ENCODE measurements at places on chromosomes 13 and 19.

- DNase-seq, result no peak
Measured at GRCh38 chr13:75440100-75440499, 41.9 kb downstream of the TBC1D4 start.

GRCh38 chr13:78603240-78603957, at the start of gene POU4F1:
Gene POU4F1, minus strand, starts transcription at chr13:78603552. Its CDS starts 226 bp downstream, at chr13:78603326.
- DNase-seq, result peak; percentile 49

DNA sequence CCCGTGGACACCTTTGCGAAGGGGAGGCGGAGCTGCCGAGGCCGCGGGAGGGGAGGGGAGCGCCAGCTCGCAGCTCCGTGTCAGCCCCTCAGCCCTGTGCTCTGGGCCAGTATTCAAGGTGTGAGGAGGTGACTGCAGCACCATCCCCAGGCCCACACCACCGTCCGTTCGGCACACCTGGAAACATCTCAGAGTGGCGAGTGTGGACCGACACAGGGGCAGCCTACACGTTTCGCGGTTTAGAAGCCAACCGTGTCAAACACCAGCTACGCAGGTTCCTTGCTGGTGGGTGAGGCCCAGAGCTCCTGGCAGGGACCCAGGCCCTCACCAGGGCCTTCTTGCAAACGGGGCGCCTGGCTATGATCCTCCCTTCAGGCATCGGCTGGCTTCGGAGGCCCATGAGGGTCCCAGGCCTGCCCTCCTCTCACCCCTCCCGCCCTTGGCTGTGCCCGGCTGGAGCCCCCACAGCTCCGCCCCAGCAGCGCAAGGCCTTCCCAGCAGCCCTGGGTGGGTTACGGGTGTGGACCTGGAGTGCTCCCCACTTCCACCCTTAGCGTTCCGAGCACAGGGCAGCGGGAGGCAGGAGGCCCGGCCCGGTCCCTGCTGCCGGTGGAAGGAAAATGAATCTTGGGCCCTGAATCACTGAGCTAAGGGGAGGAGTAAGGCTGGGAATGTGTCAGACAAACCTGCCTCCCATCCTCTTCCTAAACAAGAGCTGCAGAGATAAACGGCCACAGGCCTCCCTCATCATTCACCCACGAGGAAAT, 1.2 kb downstream of the C13orf46 start:
- no peak for DNase-seq

- DNase-seq, result no peak
Measured at GRCh38 chr13:26824581-26824980, 64.0 kb upstream of the GPR12 start.

DNA sequence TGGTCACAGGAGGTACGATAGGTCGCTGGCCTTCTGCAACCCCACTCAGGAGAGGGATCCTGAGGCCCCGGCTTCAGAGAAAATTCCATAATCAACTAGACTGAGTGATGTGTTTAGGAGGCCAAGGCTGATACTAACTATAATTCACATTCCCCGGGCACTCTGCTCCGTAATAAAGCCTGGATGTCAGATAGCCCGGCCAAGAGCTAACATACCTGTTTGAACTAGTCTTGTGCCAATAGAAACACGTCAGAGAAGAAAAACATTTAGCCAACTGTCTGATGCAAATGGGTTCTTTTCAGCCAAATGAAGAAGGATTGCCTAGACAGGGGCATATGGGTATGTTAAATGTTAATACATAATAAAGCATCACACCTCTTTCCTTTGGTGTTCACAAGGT, 204.2 kb downstream of the TSHZ3 start:
- DNase-seq, result no peak

GRCh38 chr19:799076-799881, 2.0 kb downstream of the PTBP1 start:
- no peak for DNase-seq

DNA sequence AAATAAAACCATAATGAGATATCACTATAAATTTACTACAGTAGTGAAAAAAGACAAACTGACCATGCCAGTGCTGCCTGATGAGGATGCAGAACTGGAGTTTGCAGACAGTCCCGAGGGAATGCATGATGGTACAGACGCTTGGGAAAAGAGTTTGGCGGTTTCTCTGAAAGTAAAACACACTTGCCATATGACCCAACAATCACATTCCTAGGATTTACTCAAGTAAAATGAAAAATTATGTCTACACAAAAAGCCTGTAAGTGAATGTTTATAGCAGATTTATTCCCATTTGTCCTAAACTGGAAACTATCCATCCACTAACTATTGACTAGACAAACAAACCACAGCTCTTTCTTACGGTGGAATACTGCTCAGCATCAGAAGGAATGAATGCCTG, 271.0 kb downstream of the DNAJC15 start:
- DNase-seq, result no peak

GRCh38 chr13:103213152-103213551, 146.9 kb upstream of the SLC10A2 start:
- no peak for DNase-seq

DNA sequence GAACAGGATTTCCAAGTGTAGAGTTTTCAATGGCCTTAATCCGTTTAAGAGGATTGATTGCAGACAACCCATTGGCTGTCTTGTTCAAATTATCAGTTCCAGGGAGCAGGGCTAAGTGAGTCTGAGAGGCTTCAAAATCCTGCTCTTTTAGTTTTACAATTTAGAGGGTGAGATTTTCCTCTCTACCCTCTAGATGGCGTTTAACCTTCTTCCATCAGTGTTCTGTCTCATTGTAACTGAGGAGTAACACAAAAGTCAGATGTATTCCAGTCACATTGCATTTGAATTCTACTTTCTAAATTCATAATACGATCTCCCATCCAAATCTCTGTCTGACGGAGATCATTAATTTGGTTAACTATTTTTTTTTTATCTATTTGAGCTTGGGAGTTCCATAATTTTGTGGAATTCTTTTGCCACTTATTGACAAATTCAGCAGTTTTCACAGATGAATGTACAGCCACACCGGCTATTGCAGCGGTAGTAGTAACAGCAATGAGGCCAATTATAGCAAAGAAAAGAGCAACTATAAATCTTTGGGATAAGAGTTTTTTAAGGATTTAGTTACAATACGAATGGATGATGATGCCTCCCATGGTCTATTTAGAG, 7.8 kb upstream of the C19orf84 start:
- DNase-seq, result no peak

GRCh38 chr13:94090773-94091480, 388.6 kb downstream of the DCT start:
- no peak for DNase-seq

- no peak for DNase-seq
Measured at GRCh38 chr13:114092468-114092867, 40.0 kb downstream of the RASA3 start.

DNA sequence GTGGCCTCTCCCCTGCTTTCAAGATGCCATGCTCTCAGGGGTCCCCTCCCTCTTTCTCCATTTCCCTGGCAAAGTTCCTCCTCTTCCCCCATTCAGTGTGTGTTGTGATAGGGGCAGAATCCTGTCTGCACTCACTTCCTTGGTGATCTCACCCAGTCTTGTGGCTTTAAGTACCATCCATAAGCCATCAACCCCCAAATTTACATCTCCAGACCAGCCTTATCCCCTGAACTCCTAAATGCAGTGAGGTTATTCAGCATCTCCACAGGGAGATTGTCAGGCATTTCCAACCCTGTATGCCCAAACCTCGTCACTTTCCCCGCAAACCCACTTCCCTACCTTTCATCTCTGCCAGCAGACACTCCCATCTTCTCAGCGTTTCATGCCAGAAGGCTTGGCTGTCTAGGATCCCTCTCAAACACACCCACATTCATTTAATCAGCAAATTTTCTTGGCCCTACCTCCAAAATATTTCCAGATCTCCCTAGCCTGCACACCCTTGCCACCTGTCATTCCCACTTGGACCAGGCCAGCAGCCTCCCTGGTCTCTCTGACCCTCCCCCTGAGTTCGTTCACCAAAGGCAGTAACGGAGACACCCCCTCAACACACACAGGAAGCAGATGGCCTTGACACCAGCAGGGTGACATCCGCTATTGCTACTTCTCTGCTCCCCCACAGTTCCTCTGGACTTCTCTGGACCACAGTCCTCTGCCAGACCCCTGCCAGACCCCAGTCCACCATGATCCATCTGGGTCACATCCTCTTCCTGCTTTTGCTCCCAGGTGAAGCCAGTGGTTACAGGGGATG, at the start of gene HCST:
Gene HCST, plus strand, starts transcription at position 676 of the 808 bp plus-strand sequence. Its CDS starts 65 bp downstream, at position 741.
- no peak for DNase-seq

GRCh38 chr19:37933937-37934358, 26.9 kb downstream of the SIPA1L3 start:
- no peak for DNase-seq

- DNase-seq, result no peak
Measured at GRCh38 chr13:22082030-22082429, 411.2 kb downstream of the FGF9 start.

DNA sequence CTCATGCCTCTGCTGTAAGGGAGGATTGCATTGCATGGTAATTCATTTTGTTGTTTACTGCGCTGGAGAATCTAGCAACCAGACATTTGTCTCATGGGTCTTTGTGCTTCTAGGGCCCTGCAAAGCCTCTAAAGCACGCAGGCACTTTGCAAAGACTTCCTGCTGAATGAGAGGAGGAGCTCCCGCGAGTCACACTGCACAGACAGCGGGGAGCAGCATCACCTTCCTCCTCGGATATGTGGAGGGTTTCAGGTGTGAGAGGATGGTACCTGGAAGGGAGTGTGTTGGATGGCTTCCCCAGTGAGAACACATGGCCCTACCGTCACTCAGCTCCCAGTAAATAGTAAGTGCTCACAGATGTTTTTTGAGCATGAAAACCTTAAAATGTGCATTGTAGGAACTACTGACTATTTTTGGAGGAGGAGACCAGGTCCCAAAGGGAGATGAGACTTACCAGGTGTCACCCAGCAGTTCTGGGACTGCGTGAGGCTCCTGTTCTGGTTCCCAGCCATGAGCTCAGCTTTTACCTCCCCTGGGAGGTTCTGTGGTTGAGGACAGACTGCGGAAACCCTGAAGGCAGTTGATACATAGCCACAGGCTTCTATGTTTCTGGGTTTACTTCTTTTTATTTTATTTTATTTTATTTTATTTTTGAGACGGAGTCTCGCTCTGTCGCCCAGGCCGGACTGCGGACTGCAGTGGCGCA, 278.0 kb downstream of the FGF9 start:
- no peak for DNase-seq

DNA sequence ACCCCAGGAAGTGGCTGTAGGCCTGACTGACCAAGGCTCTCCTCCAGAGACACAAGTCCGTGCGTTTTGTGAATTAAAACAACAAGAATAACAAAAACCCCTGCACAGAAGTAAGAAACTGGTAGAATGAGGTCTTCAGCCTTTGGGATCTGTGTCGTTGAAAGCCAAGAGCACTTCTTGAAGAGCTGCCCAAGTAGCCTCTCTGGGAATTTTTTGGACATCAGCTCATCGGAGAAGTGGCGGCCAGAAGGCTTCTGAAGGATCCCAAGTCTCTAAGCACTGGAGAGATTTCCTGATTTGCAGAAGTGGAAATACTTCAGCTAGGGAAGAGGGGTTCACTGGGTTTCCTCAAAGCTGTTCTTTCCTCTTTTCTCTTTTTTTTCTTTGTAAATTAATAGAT, 100.4 kb upstream of the ZNF536 start:
- no peak for DNase-seq

- no peak for DNase-seq
Measured at GRCh38 chr13:42551611-42552010, 22.3 kb upstream of the TNFSF11 start.

- DNase-seq, result no peak
Measured at GRCh38 chr19:34306824-34307223, 52.5 kb downstream of the GARRE1 start.

DNA sequence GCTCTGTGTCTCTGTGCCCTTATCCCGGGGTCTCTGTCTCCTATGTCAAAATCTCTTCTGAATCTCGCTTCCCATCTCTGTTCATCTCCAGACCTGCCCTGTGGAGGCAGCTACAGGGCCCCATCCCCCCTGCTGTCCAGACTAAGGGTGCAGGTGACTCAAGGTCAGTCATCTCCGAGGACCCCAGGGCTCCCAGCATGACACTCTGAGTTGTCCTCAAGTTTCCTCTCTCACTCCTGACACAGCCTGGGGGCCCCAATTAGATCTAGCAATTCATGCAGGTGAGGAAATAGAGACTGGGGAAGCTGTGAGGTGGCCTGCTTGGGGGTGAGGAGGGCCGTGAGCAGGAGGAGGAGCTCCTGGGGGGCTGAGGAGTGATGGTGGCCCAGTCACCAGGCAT, 2.1 kb upstream of the CNFN start:
- no peak for DNase-seq

DNA sequence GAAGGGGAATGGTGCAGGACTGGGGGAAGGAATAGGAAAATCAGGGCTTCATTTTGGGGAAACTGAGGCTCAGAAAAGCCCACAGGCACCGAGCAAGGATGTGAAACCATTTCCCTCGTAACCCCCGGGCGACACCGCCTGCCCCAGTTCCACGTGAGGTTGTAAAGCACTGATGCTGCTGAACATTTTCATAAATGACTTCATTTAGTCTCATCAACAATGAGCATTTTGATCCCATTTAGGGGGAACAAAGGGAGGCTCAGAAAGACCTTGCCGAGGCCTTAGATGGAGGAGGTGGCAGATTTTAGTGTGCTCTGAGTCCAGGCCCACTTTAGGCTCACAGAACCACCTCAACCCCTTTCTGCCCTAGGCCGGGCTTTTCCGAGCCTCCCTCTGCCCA, 20.5 kb upstream of the FBXO27 start:
- no peak for DNase-seq

DNA sequence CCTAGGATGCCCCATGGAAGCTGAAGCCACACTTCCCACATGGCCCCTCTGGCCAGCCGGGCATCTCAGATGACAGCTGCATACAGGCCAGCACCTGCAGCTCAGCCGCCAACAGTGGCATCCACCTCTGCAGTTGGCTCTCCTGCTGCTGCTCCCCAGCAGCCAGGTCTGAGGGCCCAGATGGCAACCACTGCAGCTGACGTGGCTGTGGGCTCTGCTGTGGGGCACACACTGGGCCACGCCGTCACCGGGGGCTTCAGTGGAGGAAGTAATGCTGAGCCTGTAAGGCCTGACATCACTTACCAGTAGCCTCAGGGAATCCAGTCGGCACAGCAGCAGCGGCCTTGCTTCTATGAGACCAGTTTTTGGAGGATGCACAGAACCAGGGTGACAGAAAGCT, 45.3 kb upstream of the LSM14A start:
- DNase-seq, result no peak

DNA sequence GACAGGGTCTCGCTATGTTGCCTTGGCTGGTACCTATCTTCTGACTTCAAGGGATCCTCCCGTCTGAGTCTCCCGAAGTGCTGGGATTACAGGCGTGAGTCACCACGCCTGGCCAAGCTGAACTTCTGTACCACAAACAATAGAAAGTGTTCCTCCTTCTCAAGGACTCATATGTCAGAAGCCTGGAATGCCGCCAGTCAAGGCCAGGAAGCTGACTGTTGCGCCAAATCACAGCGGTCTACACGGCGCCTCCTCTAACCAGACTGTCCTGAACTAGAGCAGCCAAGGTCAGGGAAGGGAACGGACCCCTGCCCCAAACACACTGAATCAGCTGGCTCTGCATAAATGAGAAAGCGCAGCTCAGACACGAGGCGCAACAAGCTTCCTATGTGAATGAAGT, 14.6 kb downstream of the RAB20 start:
- DNase-seq, result no peak
